ENCODE measurements at places on chromosomes 3 and 15.

DNA sequence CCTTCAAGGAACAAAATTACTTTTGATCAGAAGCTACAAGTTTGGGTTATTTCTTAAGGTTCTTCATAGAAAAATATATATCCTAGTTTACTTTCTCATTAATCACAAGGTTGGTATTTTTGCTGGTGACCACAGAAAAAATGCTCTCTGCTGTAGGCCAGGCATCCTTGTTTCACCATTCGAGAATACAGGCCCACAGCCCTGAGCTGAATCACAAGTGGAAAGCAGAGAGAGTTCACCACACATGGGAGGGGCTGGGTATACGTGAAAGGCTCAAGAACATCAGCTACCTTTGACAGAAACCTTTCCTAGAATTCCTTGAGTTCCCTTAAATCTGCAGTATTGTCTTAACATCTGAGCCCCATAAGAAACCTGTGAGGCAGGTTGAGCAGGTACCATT lies 23.2 kb downstream of the CPEB1 start:
- DNase-seq: no peak

DNA sequence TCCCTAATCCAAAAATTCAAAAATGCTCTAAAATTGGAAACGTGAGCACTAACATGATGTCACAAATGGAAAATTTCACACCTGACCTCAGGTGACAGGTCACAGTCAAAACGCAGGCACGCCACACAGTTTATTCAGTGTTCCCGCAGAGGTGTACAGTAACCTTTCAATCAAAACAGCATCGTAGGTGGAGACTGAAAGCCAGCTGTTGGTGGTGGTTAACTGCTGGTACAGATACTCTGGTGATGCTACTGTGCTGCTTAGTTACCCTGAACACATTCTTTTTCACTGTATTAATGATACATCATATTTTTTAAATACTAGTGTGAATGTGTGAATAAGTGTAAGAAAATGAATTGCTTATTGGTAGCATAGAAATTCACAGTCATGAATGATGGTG lies 23.8 kb downstream of the RAB11A start:
- DNase-seq: no peak

DNA sequence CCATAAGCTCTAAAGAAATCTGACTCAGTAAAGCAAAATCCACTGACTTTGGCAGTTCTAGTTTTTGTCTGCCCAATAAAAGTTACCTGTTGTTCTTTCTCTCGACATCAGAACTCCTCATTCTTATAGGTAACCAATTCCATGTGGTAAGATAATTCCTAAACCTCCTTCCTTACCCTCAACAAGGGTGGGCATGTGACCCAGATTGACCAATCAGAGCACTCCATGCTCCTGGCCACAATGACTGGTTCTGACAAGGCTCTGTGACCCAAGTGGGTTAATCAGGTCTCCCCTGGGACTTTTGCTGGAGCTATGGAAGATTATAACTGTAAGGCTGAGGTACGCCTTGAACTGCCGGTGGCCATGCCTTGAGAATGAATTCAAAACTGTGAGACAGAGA lies 31.7 kb downstream of the LINS1 start:
- DNase-seq: no peak

GRCh38 chr15:77057072-77057471 lies 13.8 kb downstream of the TSPAN3 start:
- no peak for DNase-seq

GRCh38 chr15:68526269-68526668 lies 52.5 kb upstream of the CORO2B start:
- DNase-seq: no peak
